NCI-H1436 (cell line): ENCODE measurements at places on chromosomes 6 and 20.

- no peak for DNase-seq
Measured at GRCh38 chr6:1820165-1820564, 210.4 kb downstream of the FOXC1 start.

- no peak for DNase-seq
Measured at GRCh38 chr6:170006071-170006899, 254.9 kb downstream of the ERMARD start.

DNA sequence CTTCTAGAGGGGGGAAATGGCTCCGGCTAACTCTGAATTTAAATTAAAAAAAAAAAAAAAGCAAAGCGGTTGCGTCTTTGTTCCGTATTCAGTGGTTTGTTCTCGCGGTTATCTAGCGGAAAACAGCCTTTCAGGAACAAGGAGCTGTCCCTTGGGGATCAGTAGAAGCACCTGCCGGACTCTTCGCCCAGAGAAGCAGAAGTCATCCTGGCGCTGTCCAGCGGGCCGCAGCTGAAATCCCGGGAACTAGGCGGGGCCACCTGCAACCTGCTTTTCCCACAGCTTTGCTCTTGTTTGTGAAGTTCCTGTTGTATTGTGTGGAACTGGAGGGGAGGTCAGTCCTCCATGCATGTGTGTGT lies 43.9 kb upstream of the GJE1 start:
- no peak for DNase-seq

- DNase-seq: no peak
Measured at GRCh38 chr6:41584668-41585205, 38.6 kb downstream of the FOXP4 start.

DNA sequence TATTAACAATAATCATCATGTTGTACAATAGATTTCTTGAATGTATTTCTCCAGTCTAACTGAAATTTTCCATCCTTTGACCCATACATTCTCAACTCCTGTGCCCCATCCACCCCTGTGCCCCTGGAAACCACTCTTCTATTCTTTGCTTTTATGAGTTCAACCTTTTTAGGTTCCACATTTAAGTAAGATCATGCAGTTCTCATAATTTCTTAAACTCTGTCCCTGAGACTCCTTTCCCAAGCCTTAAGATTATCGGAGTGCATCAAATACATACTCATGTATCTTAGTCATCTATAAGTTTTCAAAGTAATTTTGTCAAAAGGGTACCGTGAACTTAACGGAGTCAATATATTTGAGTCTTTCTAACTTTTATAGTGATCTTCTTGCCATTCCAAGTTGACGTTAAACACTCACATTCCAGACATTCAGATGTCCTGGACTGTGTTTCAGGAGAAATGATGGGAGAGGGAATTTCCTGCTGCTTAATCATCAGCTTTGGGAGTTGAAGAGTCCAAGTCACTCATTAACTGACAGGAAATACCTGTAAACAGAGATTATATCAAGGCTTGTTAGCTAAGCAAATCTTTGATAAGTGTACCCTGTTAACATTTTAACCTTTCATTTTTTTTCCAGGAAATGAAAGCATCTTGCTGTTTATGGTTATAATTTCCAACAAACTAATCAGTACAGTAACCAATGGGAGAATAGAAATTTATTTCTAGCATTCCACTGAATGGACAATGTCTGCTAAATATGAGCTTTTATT lies 73.3 kb downstream of the ADGRG6 start:
- DNase-seq: no peak

- DNase-seq: no peak
Measured at GRCh38 chr6:142746524-142746923, 198.5 kb downstream of the HIVEP2 start.

DNA sequence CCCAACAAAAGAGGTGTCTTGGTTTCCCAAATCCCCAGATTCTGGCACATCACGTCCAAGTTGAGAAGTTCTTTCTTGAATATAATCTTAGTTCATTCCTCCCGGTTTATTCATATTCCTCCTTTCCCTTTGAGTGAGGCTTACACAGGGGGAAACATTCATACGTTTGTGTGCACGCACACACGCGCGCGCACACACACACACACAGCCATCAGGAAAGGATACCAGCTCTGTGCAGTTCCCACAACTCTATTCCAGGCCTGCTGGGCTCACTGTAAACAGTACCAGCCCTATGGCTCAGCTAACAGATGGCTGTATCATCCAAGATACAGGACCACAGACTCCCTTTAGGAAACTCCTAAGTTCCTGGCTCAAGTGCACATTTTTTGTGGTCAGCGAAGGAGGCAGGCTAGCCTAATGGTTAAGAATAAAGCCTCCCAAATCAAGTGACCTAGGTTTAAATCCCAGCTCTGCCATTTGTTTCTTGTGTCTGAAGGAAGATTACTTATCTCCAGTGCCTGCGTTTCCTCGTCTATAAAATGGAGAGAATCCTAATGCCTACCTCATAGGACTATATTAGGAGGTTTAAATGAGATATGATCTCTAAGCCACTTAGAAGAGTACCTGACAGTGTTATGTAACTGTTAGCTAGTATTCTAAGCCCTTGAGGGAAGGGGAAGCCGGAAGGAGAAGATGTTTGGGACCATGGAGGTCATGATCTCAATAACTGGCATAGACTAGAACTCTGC lies 3.7 kb upstream of the TAF8 start:
- no peak for DNase-seq

GRCh38 chr6:54916858-54917257 lies 70.3 kb downstream of the FAM83B start:
- no peak for DNase-seq
